ENCODE measurements at places on chromosomes 12 and 14. TPM values are rescaled to one million over a fixed set of nuclear protein-coding genes. Genes with fewer than 3 reads are reported as not detected.

- no peak for DNase-seq
Observed at GRCh38 chr14:71230897-71231296, 323.6 kb downstream of the PCNX1 start.

GRCh38 chr12:67702136-67702535 is 53.6 kb downstream of the DYRK2 start:
- no peak for DNase-seq

EXD2 gene
- 12.2 TPM for polyA plus RNA-seq

DNA sequence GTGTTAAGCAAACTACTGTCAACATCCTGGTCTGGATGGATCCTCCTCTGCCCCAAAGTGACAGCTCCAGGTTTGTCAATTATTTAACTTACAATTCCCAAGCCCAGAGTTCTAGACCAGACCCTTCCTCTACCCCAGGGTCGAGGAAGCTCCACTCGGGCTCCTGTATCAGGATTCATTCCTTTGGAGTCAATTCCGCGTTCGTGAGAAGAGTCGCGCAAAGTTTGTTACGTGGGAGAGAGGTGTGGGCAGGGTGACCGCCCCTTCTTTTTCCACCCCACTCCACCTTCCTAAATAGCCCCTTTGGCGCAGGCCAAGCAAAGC is 479 bp downstream of the SEL1L start:
- DNase-seq: no peak

FSCB gene
- not detected for polyA plus RNA-seq

RHOJ gene
- polyA plus RNA-seq: 32.9 TPM

KLHL33 gene
- 1.1 TPM for polyA plus RNA-seq

PMCH gene
- polyA plus RNA-seq: not detected

GRCh38 chr14:102750376-102750775 is 26.9 kb upstream of the TRAF3 start:
- no peak for DNase-seq

- DNase-seq: no peak
Observed at GRCh38 chr14:34700622-34701130, 13.7 kb downstream of the CFL2 start.

GRCh38 chr12:71846322-71846940 is 6.9 kb downstream of the TBC1D15 start:
- no peak for DNase-seq

GIT2 gene
- 54.1 TPM for polyA plus RNA-seq

DNA sequence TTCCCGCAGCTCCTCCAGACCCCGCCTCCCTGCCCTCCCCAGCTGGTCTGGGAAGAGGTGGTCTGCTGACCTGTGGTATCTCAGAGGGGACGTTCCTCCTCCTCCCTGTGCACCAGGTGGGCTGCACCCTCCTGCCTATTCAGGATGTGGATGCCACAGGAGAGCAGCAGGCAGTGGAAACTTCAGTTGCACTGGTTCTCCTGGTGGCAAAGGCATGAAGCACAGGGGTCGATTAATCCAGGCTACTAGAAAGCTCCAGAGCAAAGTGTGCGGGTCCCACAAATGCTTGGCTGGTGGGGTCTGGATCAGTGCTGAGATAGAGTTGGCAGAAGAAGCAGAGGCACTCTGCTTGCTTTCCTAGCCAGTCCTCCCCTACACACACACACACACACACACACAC is 197.0 kb downstream of the SLC41A2 start:
- DNase-seq: no peak

TAS2R8 gene
- not detected for polyA plus RNA-seq

DNA sequence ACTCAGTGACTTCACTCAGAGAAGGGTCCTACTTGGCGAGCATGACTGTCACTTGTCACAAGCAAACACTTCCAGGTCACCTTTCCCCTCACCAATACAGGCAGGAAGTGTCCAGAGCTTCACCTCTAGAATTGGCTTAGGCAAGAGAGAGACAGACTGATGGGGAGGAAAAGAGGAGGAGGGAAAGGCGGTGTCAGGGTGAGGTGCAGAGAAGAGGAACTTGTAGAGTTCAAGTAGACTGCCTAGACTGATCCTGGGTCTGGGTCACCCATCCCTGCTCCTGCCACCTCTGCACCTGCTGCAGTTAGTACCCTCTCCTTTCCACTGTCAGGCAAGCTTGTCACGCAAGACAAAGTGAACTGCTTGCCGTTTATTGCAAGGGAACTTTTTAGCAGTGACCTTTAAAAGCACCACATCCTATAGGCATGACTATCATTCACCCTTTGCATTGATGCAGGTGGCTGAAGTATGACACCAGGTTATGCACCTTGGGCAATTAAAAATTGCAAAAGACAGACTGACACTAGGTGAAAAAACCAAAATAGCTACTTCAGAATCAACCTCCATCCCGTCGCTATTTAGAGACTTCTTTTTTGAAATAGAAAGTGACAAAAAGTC is 292.4 kb downstream of the SYT1 start:
- no peak for DNase-seq
